Smooth muscle cell of the umbilical artery (primary cell): ENCODE measurements at places on chromosomes 6 and 20. TPM values are rescaled to one million over a fixed set of nuclear protein-coding genes. Genes with fewer than 3 reads are reported as not detected.

The LST1 gene
- total RNA-seq, result not detected in 2 replicates

The LY6G5C gene
- total RNA-seq, result 0.51 and 0.59 TPM in 2 replicates

The BPIFB2 gene
- not detected in 2 replicates for total RNA-seq

The PNRC1 gene
- total RNA-seq, result 42.1 and 43.1 TPM in 2 replicates

The SPATS1 gene
- not detected in 2 replicates for total RNA-seq

The PDYN gene
- not detected in 2 replicates for total RNA-seq

The TCF15 gene
- total RNA-seq, result not detected in 2 replicates

The BTN1A1 gene
- total RNA-seq, result not detected in 2 replicates

The SEL1L2 gene
- total RNA-seq, result 0.89 TPM in 1 of 2 replicates, not detected in the other

The C20orf141 gene
- not detected in 2 replicates for total RNA-seq

The SRSF6 gene
- 35.0 and 61.0 TPM in 2 replicates for total RNA-seq

The MUCL3 gene
- total RNA-seq, result not detected in 2 replicates

The C20orf202 gene
- total RNA-seq, result not detected in 2 replicates

The CASS4 gene
- under 0.01 and 0.14 TPM in 2 replicates for total RNA-seq

The SPATA2 gene
- total RNA-seq, result 1.8 and 3.0 TPM in 2 replicates

The SLC26A8 gene
- total RNA-seq, result 0.05 TPM in 1 of 2 replicates, not detected in the other

The KCNK17 gene
- total RNA-seq, result not detected in 2 replicates

The RNF144B gene
- 0.74 and 1.8 TPM in 2 replicates for total RNA-seq

The OLIG3 gene
- not detected in 2 replicates for total RNA-seq

The BHLHE23 gene
- not detected in 2 replicates for total RNA-seq

The SPEF1 gene
- not detected in 2 replicates for total RNA-seq

The RNASET2 gene
- 34.8 and 61.5 TPM in 2 replicates for total RNA-seq

The SDCBP2 gene
- 1.2 and 1.8 TPM in 2 replicates for total RNA-seq

The SRMS gene
- total RNA-seq, result not detected in 2 replicates

The VGLL2 gene
- total RNA-seq, result not detected in 2 replicates

The CST7 gene
- not detected in 2 replicates for total RNA-seq
